ENCODE measurements at places on chromosomes 2 and 18.
A peak's percentile ranks its signal among the peaks of the same experiment; 100 is the strongest.

- DNase-seq: no peak
Observed at GRCh38 chr18:4024702-4025101, 430.4 kb downstream of the DLGAP1 start.

GRCh38 chr18:57051657-57052044 lies 95.2 kb upstream of the BOD1L2 start:
- DNase-seq: no peak

DNA sequence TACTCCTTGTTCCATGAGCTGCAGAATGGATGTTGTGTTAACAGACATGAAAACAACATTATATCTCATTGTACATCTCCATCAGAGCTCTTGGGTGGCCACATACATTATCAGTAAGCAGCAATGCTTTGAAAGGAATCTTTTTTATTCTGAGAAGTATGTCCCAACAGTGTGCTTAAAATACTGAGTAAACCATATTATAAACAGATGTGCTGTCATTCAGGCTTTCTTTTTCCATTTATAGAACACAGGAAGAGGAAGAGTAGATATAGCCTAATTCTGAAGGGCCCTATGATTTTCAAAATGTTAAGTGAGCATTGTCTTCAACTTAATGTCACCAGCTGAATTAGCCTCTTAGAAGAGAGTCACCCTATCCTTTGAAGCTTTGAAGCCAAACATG lies 44.3 kb upstream of the CABYR start:
- no peak for DNase-seq

- no peak for DNase-seq
Observed at GRCh38 chr2:27501042-27501441, 4.4 kb downstream of the GCKR start.

DNA sequence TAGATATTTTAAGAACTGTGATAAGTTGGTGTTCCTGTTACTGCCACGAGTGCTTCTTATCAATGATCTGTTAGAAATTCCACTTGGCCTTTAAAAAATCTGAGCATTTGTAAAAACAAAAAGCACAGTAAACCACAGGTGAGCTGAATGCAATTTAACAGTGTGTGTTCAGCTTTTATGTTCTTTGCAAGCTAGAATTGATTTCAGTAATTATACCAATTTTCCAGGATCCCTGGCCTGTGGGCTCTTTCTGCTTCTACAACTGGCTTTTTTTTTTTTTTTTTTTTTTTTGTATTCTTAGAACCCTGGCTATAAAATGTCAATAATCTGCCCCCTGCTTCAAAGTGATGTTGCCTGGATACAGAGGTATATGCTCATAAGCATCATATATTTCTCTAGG lies 548.5 kb upstream of the SLC8A1 start:
- DNase-seq: no peak

- DNase-seq: no peak
Observed at GRCh38 chr2:226131299-226131784, 668.3 kb downstream of the IRS1 start.

DNA sequence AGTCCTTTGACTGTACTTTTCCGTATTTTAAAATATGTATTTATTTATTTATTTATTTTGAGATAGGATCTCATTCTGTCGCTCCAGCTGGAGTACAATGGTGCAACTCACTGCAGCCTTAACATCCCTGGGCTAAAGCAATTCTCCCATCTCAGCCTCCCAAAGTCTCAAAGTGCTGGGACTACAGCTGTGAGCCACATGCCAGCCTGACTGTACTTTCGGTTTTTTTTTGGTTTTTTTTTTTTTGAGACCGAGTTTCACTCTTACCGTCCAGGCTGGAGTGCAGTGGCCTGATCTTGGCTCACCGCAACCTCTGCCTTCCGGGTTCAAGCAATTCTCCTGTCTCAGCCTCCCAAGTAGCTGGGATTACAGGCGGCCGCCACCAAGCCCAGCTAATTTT lies 28.9 kb upstream of the CCNYL1 start:
- DNase-seq: no peak

DNA sequence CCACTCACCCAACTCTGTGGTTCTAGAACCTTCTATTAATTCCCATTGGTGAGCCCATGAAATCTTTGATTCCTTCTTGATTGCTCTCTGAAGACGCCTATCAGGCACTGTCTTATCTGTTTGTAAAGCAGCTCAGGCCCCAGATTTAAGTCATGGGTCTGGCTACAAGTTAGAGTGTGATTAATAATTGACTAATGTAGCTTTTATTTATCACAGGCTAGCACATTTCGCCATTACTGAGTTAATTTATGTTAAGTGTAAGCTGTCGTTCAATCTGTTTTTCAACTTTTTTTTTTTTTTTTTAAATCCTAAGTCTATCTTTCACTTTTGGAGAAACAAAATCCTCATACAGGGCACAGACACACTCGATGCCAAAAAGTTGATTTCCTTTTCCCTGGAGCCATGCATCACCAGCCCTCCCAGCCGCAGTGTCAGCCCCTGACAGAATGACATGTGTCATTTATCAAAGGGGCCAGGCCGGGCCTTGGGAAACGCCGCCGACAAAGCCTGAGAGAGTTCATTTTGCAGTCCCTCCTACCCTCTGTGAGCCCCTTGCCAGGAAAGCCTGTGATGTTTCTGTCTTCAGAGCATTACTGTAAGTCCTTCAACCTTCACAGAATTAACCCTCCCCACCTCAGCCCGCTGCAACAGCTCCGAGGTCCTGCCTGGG lies 15.8 kb downstream of the TSHZ1 start:
- DNase-seq: no peak

- DNase-seq: no peak
Observed at GRCh38 chr2:27202854-27203253, 9.0 kb upstream of the ATRAID start.

GRCh38 chr2:14120376-14120775 lies 512.1 kb upstream of the LRATD1 start:
- no peak for DNase-seq

GRCh38 chr2:127508631-127509034 lies 17.7 kb downstream of the IWS1 start:
- no peak for DNase-seq

DNA sequence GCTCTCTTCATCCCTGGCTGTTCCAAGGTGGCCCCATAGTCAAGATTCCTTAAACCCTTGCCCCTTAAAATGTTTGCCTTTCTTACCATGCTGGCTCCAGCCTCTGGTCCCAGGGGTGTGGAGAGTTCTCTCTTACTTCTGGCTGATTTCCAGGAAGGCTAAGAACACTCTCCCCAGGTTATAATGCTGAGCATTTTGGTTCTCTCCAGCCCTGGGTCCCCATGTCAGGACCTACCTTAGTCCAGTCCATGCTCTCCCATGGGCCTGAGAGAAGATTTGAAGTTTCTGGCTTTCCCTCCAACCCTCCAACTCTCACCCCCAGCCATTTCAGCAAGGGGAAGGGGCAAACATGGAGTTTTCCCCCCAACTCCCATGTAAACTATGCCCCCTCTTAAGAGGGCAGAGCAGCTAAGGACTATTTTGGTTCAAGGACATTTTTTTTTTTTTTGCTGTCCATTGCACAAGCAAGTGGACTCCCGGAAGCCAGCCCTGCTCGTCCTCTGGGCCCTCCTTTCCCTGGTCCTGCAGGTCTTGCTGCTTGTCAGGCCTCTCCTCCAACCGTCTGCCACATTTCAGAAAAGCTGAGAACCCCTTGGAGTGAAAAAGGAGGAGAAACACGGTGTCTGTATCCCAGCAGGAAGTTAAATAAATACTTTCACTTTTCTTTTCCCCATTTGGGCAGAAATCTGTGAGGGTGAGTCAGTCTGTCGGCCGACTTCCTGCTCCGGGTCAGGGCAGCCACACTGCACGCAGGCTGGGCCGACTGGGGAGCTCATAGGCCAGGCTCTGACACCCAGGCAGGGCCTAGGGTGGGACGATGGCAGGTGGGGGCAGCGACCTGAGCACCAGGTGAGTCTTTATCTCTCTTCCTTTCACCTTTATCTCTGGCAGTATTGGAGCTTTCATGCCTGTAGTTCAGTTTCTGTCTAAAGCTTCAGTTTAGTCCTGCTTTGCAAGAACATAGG lies at the start of gene SP140L:
Gene SP140L, plus strand, starts transcription at position 741 of the 965 bp plus-strand sequence. Its CDS starts 77 bp downstream, at position 818.
- peak; percentile 60 for DNase-seq

- no peak for DNase-seq
Observed at GRCh38 chr18:70046207-70046606, 98.5 kb upstream of the CD226 start.

DNA sequence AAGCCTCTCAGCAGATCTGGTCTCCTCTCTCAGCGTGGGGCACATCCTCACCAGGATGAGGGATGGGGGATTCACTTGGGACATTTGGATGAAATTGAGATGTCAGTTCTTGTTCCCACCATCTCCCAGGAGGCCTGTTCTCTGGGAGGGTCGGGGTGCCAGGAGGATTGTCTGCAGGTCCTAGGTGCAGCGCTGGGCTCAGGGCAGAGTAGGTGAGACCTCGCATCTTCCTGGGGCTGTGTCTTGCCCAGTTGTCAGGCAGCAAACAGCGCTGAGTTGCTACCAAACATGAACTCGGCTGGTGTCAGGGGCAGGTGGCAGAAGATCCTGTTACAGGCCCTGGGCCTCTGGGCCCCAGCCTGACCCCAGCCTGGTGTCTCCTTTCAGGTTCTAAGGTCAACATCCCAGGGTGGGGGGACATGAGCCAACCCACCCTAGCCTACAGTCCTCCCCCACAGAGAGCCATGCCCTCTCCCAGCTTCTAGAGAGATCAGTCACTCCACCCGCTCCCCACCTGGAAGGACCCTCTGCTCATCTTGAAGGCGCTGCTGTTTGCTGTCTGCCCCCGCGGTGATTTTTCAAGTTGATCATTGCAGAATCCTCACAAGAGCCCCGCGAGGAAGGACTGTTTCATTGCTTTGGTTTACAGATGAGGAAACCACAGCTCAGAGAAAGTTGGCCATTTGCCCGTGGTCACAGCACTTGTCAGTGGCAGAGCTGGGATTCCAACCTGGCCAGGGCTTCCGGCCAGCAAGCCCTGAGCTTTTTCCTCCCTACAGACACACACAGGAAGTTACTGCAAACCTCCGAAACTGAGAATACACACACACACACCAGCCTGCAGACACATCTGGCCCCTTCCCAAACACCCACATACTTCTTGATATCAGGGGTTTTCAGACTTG lies 83.9 kb downstream of the STPG4 start:
- DNase-seq: peak; percentile 41

GRCh38 chr2:236901956-236902355 lies 183.7 kb upstream of the COPS8 start:
- DNase-seq: no peak

GRCh38 chr2:148607566-148607965 lies 37.0 kb upstream of the EPC2 start:
- DNase-seq: no peak

- peak; percentile 57 for DNase-seq
Observed at GRCh38 chr18:54284981-54285785, 15.9 kb downstream of the POLI start.

- no peak for DNase-seq
Observed at GRCh38 chr2:239873656-239874635, 151.2 kb downstream of the NDUFA10 start.

- no peak for DNase-seq
Observed at GRCh38 chr2:96502891-96503636, 2.1 kb downstream of the NEURL3 start.

- DNase-seq: no peak
Observed at GRCh38 chr2:216339456-216340279, 32.6 kb downstream of the MARCHF4 start.

DNA sequence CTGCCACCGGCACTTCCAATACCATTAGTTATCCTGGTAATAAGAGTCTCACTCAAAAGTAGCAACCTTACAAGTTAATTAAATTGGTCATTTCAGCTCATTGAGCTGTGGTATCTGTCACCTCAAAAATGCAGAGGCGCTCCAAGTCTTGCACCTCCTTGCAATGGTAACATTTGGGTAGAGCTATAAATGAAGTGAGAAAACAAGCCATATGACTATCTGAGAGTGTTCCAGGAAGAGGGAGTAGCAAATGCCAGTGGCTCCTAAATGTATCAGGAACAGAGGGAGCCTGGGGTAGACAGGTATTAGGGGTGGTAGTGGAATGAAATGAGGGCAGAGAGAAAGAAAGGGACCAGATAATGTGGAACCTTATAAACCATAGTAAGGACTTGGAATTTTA lies 6.0 kb upstream of the ZSCAN30 start:
- no peak for DNase-seq

GRCh38 chr2:37576831-37577230 lies 94.6 kb downstream of the CDC42EP3 start:
- no peak for DNase-seq

GRCh38 chr18:78825168-78825567 lies 154.4 kb upstream of the SALL3 start:
- DNase-seq: no peak

GRCh38 chr2:32231959-32232358 lies 32.7 kb downstream of the NLRC4 start:
- DNase-seq: no peak

DNA sequence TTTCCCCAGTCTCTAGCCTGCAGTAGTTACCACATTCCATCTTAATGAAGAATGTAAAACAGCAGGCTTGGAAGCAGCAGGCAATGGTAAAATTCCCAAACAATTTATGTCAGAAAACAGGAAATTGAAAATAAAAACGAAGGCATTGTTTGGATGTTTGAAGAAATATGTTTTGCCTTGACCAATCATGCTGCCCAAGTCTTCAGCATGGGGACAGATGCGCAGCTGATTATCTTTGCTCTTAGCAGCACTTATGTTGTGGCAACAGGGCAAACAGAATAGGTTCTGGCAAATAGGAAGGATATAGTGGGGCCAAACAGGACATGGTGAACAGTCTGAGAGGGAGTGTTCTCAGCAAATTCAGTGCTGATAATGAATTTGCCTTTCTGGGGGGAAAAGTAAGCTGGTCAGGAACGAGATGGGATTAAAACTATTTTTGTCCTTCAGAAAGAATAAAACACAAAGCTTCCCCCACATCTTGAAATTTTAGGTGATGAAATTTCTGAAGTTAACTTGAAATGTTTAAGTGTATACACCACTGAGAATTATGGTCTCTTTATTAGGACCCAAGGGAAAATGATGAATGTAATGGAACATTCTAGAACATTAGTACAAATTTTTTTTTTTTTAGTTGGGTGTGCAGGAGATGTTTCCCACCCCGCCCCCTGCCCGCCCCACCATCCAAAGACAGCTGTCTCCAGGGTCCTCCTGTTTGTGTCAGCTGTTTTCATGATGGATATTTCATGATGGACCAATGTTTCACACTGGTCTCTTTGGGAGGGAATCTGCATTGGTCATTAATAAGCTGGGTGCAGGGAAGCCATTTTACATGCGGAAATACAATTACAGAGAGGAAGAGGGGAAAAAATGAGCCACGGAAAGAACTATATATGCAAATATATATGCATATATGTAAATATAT lies 239.5 kb upstream of the REV1 start:
- no peak for DNase-seq

- DNase-seq: no peak
Observed at GRCh38 chr2:172736424-172737174, 954 bp downstream of the RAPGEF4 start.

DNA sequence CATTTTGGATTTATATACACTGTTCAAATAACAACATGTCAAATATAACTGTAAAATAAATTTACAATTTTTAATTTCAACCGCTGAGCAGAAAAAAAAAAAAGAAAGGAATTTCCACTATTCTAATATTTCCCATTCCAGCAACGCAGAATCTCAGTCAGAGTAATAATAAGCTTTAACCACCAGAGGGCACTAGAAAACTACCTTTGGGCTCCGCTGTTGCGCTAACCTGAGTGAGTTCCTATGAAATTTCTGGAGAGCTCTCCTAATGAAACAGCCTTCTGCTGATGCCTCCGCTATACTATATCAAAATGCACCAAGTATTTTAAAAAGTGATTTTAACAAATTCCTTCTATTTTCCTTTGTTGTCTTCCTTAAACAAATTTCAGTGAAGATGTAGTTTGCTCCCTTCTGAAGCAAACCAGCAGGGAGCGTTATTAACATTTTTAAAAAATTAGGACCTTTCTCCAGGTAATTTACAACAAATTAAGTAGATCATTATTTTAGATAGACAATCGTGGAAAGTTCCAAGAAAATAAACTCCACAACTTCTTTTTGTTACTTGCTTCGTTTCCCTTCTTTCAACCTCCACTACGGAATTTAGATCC lies 23.0 kb downstream of the ERMN start:
- DNase-seq: no peak
